ENCODE measurements at places on chromosomes 4 and X.

- H3K27ac ChIP-seq = no peak overlapping the region
- DNase-seq = no peak
- H3K4me1 ChIP-seq = no peaks in the 10 kb centered on the region
- H3K27me3 ChIP-seq = no peaks in the 10 kb centered on the region
- peaks cover 20% of the 10 kb centered on the region for H3K36me3 ChIP-seq
- H3K4me3 ChIP-seq = no peak overlapping the region
Observed at GRCh38 chr4:78910612-78911011, 28.6 kb downstream of the PAQR3 start.

DNA sequence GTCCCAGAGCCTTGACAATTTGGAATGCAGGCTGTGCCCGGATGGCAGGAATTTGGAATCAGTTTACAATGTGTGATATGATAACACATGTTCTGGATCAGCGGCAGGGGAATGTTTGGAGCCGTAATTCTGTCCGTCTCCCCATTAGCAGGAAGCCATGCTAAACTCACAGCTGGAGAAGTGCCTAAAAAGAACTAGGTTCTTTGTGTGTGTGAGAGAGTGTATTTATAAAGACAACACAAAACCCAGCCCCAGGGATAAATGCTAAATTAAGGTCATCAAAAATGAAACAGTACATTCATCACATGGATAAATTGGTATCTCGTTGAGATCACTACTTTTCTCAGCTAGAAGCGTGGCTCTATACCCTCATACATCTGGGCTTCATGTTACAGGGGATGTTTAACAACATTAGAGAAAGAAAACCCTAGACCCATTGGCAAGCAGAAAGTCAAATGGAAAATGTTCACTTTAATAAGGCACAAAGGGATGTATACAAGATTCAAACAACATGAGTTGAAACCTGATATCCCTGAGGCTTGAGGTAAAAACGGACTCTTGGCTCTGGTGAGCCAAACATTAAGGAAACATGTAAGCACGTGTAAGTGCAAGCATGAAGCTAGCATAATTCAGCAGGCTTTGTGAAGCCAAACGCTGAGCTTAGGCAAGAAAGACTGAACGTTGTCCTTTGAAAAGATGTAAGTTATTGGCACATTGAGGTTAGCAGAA, 18.0 kb upstream of the TMEM131L start:
- H3K27me3 ChIP-seq = no peaks in the 10 kb centered on the region
- DNase-seq = no peak

- H3K36me3 ChIP-seq = no peaks in the 10 kb centered on the region
- H3K4me1 ChIP-seq = no peaks in the 10 kb centered on the region
- H3K4me3 ChIP-seq = no peak overlapping the region
- peaks cover 16% of the 10 kb centered on the region for H3K27me3 ChIP-seq
Observed at GRCh38 chr4:186029571-186030398, 39.2 kb upstream of the TLR3 start.

- H3K36me3 ChIP-seq = no peaks in the 10 kb centered on the region
- no peaks in the 10 kb centered on the region for H3K4me1 ChIP-seq
- H3K27ac ChIP-seq = no peak overlapping the region
- no peak for DNase-seq
- H3K4me3 ChIP-seq = no peak overlapping the region
- no peaks in the 10 kb centered on the region for H3K27me3 ChIP-seq
Observed at GRCh38 chr4:170202721-170203120, 113.0 kb upstream of the AADAT start.

DNA sequence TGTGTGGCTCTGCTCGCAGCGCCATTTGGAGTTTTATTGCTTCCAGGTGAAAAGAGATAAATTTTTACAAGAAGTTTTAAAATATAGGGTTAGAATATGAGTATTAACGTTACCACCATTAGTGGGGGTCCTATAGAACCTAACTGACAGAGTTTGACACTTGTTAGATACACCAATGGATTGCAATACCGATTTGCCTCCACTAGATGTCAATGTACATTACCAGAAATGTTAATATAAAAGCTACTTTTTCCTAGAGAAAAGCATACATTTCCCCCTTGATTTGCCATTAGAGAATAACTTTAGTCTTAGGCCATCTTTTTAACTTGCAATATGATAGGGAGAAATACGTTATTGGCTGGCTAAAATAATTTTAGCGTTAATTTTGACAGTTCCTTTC, 108.4 kb downstream of the LINC00632 start:
- no peak for DNase-seq
- H3K27me3 ChIP-seq = no peaks in the 10 kb centered on the region
- no peaks in the 10 kb centered on the region for H3K4me1 ChIP-seq

DNA sequence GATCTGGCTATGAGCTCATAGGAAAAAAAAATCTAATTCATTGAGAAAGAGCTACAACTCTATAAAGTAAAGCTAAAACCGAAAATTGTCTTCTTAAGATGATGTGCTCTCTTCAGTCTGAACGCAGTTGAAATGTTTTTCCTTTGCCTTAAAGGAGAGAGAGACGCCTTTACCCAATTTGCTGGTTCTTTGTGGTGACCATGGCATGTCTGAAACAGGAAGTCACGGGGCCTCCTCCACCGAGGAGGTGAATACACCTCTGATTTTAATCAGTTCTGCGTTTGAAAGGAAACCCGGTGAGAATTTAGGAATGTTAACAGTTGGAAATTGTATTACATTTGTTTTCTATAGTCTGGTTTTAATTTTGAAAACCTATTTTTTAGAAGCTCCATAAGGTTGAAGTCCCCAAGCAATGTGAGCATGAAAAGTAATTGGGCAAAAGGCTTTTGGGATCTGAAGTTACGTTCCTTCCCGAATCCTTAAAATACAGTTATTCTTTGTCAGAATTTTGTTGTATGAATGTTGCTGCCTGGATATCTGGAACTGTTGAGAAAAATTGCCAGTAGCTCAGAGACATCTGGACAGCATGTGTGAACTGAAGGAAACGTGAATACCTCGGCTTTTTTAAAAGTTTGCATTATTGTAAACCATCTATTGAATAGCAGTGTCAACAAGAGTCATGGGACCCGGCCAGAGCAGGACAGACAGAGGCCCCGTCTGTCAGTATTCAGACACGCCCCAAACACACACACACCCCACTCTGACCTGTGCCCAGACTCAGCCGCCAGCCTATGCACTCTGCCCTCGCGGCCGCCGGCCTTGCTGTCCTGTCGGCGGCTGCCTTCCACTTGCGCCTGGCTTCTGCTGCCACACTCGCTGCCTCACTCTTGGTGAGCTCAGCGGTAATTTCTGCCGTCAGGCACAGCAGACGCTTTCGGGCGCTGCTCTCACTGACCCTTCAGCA, 9.9 kb downstream of the PIGG start:
- no peaks in the 10 kb centered on the region for H3K27me3 ChIP-seq
- H3K4me3 ChIP-seq = no peak overlapping the region
- no peak for DNase-seq
- peak overlapping the region; percentile 69 for H3K27ac ChIP-seq
- H3K4me1 ChIP-seq = peaks cover 14% of the 10 kb centered on the region
- peaks cover 84% of the 10 kb centered on the region for H3K36me3 ChIP-seq

GRCh38 chrX:102599951-102600579, 750 bp downstream of the ARMCX5 start:
- no peaks in the 10 kb centered on the region for H3K27me3 ChIP-seq
- peak overlapping the region; percentile 88 for H3K27ac ChIP-seq
- peak overlapping the region; percentile 97 for H3K4me3 ChIP-seq
- no peak for DNase-seq
- H3K4me1 ChIP-seq = peaks cover 19% of the 10 kb centered on the region

DNA sequence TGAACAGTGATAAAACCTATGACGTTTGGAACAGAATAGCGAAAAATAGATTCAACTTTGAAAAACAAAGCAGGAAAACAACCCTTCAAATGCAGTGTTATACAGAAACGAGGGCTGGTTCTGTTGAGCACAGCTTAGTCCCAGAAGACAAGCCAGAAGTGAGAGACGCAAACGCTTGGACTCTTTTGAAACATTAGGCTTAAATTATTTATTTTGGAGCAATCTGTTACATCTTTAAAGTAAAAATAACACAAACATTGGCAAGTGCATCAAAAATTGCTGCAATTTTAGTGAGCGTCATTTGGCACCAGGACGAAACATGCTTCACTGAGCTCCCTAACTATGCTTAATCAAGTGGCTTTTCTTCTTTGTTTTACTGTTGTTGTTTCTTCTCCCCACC, 63.5 kb downstream of the ENPP6 start:
- H3K27ac ChIP-seq = no peak overlapping the region
- no peaks in the 10 kb centered on the region for H3K36me3 ChIP-seq
- peaks cover 28% of the 10 kb centered on the region for H3K27me3 ChIP-seq
- H3K4me3 ChIP-seq = no peak overlapping the region

DNA sequence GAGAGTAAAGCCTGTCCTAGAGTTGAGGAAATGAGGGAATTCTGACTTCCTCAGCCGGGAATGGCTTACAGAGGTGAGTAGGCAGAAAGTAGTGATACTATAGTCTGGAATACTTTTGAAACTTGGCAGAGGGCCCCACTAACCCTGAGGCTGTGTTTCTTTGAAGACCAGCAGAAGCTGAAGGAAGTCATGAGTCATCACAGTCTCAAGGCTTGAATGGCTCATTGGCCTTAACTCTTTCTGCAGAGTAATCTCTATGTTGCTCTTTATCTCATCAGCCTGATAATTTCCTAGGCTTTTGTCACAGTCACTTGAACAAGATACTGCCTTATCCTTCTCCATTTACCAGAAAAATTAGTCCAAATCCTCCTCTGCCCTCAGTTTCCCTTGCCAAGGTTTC, 80.8 kb downstream of the ANKRD50 start:
- no peak for DNase-seq
- H3K27me3 ChIP-seq = no peaks in the 10 kb centered on the region
- H3K4me3 ChIP-seq = no peak overlapping the region
- H3K27ac ChIP-seq = no peak overlapping the region
- H3K4me1 ChIP-seq = no peaks in the 10 kb centered on the region

DNA sequence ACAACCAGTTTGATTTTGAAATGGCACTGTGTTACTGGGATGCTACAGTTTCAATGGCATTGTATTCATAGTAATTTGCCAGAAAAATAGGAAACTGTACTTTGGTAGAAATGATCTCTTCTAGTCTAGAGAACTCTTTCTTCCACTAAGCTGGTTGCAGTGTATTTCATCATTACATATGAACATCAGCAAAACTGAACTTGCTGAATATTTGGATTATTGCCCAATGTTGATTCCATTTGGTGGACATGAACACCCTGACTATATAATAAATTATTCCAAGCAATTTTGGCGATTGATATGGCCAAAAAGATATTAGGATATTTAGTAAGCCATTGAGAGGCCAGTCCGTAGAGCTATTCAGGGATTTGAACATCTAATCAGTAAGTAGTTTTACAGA, 191.8 kb upstream of the CXorf66 start:
- no peak overlapping the region for H3K27ac ChIP-seq
- no peak for DNase-seq
- H3K4me3 ChIP-seq = no peak overlapping the region

- no peak for DNase-seq
- H3K4me1 ChIP-seq = no peaks in the 10 kb centered on the region
- no peak overlapping the region for H3K4me3 ChIP-seq
- no peak overlapping the region for H3K27ac ChIP-seq
- peaks cover 14% of the 10 kb centered on the region for H3K27me3 ChIP-seq
Observed at GRCh38 chr4:77681792-77682191, 76.2 kb downstream of the CXCL13 start.

DNA sequence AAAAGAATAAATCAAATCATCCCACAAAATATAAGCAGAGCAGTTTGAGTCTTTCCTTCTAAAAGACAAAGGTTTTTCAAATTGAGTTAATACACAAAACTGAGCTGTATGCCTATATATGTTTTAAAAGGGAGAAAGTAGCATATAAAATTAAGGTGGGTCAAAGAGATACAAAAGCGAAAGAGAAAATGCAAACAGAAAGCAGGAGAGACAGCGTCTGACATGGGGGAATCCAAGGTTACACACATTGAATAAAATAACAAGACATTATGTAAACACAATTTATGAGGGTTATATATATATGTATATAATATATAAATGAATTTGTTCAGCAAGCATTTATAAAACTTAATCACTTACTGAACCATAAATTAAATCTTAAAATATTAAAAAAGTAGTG, 276.1 kb upstream of the LCORL start:
- no peaks in the 10 kb centered on the region for H3K4me1 ChIP-seq
- no peak overlapping the region for H3K27ac ChIP-seq
- H3K36me3 ChIP-seq = no peaks in the 10 kb centered on the region

GRCh38 chrX:108148524-108148923, 56.9 kb downstream of the ATG4A start:
- peak; percentile 40 for DNase-seq
- H3K27ac ChIP-seq = no peak overlapping the region
- peaks cover 14% of the 10 kb centered on the region for H3K4me1 ChIP-seq
- H3K4me3 ChIP-seq = no peak overlapping the region

GRCh38 chr4:109873791-109874514, 26.0 kb downstream of the LRIT3 start:
- peaks cover 7% of the 10 kb centered on the region for H3K27me3 ChIP-seq
- no peak for DNase-seq
- no peaks in the 10 kb centered on the region for H3K36me3 ChIP-seq
- no peak overlapping the region for H3K4me3 ChIP-seq
- H3K27ac ChIP-seq = no peak overlapping the region

DNA sequence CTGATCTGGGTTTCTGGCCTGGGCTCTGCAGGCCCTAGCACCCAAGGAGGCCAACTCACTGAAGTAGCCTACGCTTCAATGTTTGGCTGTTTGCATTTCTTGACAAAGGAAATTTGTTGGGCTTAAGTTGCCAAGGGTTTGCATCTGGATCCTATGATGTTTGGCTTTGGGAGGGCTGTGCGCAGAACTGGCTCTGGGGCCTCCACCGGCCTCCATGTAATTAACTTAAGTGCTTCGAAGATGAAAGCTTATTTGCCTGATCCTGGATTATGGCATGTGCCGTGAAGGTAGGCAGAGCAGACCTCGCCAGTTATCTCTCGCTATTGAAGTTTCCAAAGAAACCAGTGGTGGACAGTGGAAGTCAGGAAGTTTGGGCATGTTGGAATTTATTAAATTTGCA, 124.3 kb upstream of the STX18 start:
- no peaks in the 10 kb centered on the region for H3K36me3 ChIP-seq
- H3K27ac ChIP-seq = no peak overlapping the region
- DNase-seq = no peak

GRCh38 chrX:4450177-4450576, 736.7 kb upstream of the PRKX start:
- no peak overlapping the region for H3K27ac ChIP-seq
- H3K4me3 ChIP-seq = no peak overlapping the region
- H3K27me3 ChIP-seq = no peaks in the 10 kb centered on the region
- no peak for DNase-seq
- no peaks in the 10 kb centered on the region for H3K36me3 ChIP-seq

Data from activated CD8-positive, alpha-beta memory T cell treated with anti-CD3 and anti-CD28 coated beads, Interleukin-2, amount 10 ng/mL, durations not matched to agents 7 days and 5 days (primary cell).